ENCODE measurements at places on chromosomes 3 and 15. TPM values are rescaled to one million over a fixed set of nuclear protein-coding genes. Genes with fewer than 3 reads are reported as not detected.

EIF4G1 gene
- 155 TPM for polyA plus RNA-seq

MUSTN1 gene
- polyA plus RNA-seq = 109 TPM

JAGN1 gene
- 27.5 TPM for polyA plus RNA-seq

DNA sequence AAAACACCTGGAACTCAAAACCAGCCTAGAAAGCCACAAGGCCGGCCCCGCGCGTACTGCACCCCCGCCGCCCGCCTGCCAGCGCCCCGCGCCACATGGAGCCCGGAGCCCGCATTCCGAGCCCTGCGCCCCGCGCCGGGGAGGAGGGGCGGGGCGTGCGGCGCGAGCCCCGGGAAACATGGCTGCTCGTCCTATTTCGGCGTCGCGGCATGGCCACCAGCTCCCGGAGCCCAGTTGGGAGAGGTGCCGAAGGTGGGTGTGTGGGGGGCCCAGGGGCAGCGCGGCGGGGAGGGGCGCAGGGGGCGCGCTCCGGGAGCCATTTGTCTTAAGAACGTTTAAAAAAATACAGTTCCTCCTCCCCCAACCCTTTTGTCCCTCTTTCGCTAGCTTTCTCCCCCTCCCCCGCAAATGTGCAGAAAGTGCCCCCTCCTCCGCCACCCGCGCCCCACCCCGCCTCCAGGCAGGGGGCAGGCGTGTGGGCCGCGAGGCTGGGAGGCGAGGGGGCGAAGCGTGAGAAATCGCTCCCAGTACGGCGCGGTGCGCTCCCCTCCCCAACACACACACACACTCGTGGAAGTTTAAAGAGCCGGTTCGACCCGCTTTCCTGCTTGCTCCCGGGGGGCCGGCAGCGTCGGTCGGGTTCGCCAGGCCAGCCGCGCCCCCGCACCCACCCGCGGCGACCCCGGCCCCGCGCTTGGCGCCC, 2.5 kb downstream of the ANP32A start:
- peak; percentile 79 for DNase-seq

GRCh38 chr15:99113547-99114271, 8.8 kb downstream of the SYNM start:
- DNase-seq = no peak

Data from muscle of back (tissue), 13 donors.